ENCODE measurements at places on chromosomes 4 and X.

DNA sequence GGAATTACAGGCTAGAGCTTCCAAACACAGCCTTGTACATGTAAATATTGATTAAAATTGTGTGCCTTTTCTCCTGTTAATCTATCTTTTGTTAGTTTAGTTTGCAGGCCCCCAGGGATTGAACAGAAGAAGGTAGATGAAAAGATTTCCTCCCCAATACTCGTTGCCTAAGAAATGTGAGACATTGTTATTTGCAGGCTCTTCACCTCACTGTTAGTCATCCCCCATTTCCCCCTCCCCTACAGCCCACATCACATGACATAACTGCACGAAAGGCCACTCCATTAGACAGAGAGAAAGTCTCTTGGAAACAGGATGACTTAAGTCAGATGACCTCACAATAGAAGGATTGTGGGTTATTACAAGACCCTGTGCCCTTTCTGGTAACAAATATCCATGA lies 13.3 kb upstream of the MID1 start:
- peak; percentile 86 for DNase-seq

DNA sequence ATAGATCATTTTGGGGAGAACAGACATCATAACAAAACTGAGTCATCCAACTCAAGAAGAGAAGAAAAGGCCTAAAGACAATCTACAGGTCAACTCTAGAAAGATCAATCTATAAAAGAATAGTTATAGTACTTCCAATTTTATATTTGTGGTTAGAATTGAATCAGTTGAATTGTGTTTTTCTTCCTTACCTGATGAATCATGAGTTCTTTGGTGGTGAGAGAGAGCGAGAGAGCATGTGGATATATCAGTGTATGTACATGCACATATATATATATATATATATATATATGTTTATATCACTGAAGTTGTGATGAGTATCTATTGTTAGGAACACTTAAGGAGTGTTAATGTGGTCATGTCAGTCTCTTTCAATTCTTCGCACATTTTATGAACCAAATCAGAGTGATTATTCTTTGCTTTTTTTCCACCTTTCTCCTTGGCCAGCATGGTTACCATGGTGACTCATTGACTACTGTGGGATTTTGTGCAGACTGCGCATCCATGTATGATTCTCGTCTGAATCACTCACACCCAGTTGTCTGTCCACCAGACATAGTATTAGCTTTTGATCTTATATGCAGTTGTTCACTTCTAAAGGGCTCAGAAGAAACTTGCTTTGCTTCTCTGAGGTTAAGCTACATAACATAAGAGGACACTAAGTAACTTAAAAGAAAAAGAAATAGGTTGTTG lies 90.4 kb upstream of the RAB40AL start:
- DNase-seq: peak; percentile 44

DNA sequence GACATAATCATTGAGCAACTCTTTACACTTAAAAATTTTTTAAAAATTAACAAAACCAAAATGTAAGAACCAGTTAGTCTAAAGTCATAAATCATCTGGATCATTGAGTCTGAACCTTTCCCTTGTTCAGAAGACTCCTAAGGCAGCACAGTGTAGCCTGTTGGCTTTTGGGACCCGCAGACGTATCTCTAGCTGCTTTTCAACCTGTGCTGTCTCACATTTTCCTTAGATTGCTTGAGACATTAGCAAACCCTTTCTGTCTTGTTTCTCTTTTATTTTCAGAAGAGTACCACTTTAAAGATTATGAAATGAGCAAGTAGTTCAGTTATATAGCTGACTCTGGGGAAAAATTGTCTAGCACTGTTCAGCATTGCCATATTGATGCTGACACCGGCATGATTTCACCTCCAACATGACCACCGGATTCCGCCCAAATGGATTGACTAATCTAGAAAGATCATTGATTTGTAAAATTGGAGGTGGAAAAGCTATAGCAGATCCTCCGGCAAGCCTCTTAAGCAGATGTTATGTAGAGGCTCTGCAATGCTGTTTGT lies 8.9 kb downstream of the TCEANC start:
- no peak for DNase-seq

- no peak for DNase-seq
Measured at GRCh38 chr4:121472937-121473721, 92.3 kb upstream of the QRFPR start.

- no peak for DNase-seq
Measured at GRCh38 chr4:20504146-20504545, 196.1 kb upstream of the PACRGL start.

GRCh38 chrX:130702867-130703707 lies 199.9 kb downstream of the ENOX2 start:
- peak; percentile 15 for DNase-seq

DNA sequence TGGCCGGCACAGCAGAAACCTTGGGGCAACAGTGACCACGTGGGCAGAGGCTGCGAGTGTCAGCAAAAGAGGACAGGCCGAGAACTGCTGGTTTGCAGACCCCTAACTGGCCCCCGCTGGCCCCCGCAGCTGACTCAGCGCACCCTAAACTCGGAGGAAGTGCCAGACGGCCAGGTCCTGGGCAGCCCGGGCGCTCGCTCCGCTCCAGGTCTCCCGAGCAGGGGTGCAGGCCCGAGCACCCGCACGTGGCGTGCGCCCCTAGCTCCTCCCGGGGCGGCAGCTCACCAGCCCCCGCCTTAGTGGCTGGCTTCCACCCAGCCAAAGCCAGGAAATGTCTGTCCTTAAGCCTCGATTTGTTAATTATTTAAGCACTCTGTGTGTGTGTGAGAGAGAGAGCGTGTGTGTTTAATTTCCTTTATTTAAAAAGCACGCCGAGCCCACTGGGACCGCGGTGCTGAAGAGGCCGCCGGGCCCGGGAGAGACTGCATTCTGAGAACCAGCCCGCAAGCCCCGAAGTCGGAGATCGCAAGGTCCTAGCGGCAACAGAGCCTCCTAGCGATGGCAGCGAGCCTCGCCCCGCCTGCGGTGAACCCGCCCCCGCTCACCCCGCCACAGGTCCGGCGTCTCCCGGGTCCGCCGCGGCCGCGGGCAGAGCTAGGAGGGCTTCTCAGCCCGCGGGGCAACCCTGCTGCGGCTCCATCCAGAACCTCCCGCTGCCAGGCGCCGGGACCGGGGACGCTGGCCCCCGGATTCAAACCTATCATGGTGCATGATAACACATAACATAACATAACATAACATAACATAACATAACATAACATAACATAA lies 45.9 kb upstream of the CDKN2AIP start:
- DNase-seq: peak; percentile 90
